Hematopoietic multipotent progenitor cell (in vitro differentiated cells): ENCODE measurements at places on chromosomes 2 and 18. TPM values are rescaled to one million over a fixed set of nuclear protein-coding genes. Genes with fewer than 3 reads are reported as not detected.

DNA sequence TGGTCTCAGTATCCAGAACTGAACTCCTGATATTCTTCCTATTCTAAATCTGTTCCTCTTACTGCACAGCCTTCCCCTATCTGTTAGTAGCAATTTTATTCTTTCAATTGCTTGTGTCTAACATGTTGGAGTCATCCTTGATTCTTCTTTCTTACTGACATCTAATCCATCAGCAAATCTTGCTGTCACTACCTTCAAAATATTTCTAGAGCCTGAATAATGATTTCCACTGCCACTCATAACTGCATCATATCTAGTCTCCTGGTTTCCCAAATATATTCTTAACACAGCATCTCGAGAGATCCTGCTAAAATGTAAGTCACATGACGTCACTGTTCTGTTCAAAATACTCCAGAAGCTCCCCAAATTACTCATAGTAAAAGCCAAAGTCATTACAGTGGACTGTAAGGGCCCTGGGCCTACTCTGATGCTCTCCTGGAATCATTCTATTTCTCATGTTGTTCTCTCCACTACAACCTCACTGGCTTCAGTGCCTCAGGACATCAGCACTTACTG lies 95.2 kb downstream of the THSD7B start:
- no peak for DNase-seq

CAPN14 gene
- 1.9 TPM for total RNA-seq

DNA sequence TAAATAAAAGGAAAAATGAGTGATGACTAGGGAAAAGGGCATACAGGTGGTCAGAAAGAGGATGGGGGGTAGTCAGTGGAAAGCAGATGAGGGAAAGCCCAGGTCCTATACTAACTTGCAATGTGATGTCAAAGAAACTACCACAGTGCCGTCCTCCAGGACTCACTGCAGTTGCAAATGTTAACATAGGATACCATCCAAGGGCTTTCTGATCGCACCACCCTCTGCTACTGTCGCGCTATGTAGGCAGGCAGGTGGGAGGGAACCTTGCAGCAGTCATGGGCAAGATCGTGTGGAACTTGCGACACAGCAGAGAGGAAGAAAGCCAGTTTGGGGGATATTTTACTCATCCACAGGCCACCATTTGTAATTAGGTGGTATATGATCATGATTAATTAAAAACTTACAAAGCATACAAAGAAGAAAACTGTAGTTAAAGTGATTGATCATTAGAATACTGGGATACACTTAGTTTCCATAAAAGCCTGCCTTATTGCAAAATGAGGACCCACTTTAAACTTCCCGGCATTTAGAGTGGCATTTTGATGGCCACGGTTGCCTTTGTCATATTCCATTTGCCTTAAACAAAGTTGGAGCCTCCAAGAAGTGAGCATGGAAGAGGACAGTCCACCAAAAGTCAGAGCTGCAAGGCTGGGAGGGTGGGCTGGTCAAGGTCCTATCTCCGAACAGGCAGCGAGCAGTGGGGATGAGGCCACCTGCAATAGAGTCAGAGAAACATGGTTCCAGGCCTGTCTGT lies 8.5 kb upstream of the ROCK2 start:
- no peak for DNase-seq

DNA sequence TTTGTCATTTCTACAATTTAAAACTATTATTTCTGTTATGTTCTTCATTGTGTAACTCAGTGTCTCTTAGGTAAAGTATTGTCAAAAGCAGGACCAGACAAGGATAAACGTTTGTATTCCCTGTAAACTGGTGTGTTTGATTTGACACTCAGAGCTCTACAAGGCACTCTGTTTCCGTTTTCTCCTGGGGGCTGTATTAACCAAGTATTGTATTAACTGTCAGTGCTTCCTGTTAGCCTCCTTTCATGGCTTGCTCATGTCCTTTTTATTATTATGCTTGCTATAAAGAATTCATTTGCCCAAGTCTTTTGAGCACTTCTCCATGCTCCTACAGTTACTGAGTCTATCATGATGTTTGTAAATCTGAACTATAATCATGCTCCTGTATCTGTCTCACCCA lies 323.7 kb downstream of the LPIN1 start:
- no peak for DNase-seq

- no peak for DNase-seq
Observed at GRCh38 chr2:137968477-137969417, 4.5 kb downstream of the HNMT start.

YIPF4 gene
- 7.8 TPM for total RNA-seq

DNA sequence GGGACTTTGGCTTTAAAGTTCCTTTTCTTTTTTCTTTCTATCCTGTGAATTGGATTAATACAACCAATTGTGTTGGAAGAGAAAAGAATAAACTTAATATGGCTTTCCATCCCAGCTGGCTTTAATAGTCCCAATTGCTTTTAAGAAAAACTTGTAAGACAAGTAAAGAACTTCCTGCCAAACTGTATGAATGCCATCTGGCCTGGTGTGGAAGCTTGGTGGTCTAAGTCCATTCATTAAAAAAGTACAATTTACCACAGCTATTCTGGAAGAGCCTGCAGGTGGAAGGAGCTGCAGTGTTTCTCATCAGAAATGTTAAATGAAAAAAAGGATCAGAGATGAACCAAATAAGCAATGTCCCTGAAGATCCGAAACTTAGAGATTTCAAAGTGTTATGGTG lies 103.9 kb downstream of the KLHL14 start:
- DNase-seq = no peak

DNA sequence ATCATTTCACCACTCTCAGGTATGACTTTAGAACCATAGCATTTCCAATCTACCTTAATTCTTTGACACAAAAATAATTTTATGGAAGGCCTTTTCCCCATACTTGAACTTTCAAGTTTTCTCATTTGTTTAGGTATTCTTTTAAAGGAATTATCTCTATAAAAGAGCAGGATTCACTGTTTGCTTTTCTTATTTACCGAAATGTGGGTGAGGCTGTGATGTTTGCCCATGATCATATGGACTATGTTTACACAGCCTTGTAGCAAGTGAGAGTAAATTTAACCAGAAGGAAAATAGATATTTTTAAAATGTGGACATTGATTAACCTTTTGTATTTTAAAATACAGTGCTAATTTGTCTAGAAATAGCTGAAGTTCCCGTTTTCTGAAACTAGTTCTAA lies 26.3 kb downstream of the CAB39 start:
- no peak for DNase-seq

GRCh38 chr2:241724975-241725870 lies 9.2 kb upstream of the D2HGDH start:
- no peak for DNase-seq

- DNase-seq = no peak
Observed at GRCh38 chr2:219650426-219651248, 23.2 kb downstream of the SLC4A3 start.

DNA sequence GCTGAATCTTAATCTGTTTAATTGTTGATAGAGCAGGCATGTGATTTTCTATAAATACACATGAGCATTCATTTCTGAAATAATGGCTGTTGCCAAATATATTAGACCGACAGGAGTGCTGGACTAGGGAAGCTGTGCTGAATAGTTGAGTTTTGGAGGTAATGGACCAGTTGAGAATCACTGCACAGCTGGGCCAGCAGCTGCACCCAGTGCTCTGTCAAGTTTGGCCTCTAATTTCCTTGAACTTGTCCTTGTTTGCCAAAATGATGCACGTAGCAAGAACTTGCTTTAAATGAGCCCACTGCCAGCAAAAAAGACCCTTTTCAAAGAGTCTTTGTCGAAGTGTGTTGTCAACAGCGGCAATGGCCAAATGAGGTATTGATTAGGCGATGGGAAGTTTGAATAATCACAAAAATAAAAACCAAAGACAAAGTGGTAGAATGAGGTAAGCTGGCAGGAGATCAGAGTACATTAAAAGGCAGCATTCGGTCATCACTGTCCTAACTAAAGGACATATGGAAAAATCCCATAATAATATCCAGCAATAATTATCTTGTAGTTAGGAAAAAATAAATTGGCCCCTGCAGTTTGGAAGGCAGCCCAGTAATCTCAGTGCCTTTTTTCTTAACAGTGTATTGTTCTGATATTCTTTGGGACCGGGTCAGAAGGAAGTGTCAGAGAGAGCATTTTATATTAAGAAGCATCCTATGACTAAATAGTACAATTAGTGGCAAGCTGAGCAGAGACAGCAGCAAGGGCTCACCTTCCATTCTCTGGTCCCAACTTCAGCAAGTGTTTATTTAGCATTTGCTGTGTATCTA lies 126.2 kb downstream of the RAPGEF4 start:
- no peak for DNase-seq

GRCh38 chr2:104577143-104577542 lies 276.8 kb upstream of the POU3F3 start:
- no peak for DNase-seq

DNA sequence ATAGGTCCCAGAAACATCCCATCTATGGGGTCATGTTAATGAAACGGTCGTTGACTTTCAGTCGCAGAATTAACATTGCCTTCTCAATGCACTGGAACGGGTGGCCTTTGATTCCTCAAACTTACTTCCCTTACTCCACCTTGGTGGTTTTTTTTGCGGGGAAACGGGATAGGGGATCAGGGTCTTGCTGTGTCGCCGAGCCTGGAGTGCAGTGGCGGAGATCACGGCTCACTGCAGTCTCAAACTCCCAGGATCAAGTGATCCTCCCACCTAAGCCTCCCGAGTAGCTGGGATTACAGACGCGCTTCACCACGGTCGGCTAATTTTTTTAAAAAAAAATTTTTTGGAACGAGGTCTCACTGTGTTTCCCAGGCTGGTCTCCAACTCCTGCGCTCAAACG lies 754 bp downstream of the ATG16L1 start:
- DNase-seq = no peak

DNA sequence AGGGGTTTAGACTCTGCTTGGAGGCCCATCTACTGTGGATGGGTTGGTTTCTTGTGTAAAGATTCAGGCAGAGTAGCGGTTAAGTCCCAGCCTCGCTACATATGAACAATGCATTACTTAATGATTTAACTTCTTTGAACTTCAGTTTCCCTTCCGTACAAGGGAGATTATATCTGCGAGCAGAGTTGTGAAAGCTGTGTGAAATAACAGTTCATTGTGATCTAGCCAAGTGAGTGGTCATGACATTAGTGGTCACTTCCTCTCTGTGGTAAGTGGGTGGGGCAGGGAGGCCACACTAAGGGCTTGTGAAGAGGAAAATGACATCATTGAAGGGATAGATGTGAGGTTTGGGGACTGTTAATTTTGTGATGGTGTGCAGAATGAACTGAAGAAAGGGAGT lies 14.1 kb upstream of the MEX3C start:
- DNase-seq = no peak

DNA sequence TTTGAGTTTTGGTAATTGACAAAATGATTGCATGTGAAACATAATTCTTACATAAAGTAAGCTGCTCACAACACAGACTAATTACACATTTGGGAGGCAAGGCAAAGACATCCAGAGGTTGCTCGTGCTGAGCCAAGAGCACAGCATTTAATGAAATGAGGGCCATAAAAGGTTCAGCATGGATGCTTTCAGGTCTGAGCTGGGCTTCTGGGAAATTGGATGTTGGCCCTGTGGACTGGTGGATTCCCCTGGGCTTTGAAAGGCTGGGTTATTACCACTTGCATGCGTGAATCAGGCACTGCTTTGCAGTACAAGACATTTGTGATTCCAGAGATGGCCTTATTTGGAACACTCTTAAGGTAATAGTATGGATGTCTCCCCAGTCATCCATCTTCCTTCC lies 533.5 kb upstream of the NRP2 start:
- no peak for DNase-seq

- DNase-seq = no peak
Observed at GRCh38 chr2:106362789-106363188, 105.4 kb downstream of the RGPD3 start.

- no peak for DNase-seq
Observed at GRCh38 chr2:28362991-28363521, 29.6 kb upstream of the FOSL2 start.

DNA sequence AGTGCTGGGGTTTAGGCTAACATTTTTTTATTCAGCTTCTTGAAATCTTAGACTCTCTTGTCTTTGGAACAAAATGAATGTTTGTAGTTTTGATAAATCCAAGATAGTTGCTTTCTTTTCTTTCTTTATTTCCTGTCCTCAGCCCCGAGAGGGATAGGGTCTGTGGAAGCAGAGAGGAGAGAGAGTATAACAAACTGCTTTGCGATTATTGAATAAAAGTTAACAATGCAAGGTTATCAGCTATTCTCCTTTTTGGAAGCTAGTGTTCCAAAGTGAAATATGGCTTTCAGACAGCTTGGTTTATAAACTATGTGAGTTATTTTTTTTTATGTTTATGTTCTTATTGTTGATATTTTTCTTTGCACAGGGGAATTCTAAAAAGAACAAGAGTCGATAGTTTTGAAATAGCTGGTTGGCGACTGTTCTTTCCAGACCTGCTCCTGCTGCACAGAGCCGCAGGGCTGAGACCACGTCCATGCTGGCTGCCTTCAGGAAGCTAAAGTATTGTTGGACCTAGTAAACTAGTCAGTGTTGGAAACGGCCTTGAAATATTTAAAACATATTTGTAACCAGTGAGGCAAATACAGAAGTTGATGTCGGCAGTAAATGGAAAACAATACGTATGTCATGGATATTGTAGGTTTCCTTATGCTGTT lies 15.5 kb upstream of the STON1 start:
- DNase-seq = no peak

PLEKHH2 gene
- under 0.01 TPM for total RNA-seq

DNA sequence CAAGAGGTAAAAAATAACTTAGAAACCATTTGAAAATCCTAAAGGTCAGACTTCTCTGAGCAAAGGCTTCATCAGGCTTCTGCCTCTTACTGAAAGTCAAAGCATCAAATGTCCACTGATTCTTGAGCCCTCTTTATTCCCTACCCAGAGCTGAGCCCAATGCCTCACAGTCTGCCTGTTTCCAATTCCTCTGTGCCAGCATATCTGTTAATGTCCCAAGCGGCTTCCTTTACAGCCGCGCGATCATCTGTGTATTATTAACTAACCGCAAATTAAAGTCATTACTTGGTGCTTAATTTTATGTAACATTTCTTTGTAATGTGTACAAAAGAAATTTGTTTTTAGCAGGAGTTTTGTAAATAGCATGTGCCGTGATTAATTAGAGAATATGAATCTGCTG lies 418.8 kb upstream of the HNRNPA3 start:
- no peak for DNase-seq

DNA sequence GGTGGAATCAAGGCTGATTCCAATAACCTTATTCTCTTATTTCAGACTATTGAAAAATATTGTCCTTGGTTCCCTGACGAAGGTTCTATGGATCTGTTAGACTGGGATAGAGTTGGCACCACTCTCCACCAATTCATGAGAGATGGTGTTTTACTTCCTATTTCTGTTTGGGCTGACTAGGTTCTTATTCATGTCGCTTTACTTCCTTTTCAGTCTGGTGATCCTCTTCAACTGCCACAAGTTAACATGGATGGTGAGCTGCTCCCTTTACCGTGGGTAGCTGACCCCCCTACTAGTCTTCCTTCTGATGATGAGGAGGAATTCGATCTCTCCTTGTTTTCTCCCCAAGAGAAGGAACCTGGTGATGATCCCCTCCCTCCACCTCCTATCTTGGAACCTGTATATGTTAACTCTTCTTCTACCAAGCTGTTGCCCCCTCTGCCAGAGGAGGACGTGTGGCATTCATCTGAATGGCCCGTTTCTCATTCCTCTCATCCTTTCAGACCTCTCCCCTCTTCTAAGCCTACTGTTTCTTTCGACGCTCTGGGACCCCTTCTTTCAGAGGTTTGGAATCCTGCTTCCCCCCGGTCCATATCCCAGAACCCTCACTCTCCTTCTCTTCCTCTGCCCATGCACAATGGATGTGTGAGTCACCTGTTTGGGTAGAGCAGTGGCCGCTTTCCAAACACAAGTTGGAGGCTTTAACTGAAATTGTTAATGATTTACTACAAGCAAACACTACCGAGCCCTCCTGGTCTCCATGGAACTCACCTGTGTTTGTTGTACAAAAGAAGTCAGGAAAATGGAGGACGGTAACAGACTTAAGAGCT lies 13.5 kb upstream of the CNOT11 start:
- DNase-seq = no peak

- no peak for DNase-seq
Observed at GRCh38 chr2:231803501-231804138, 17.4 kb downstream of the COPS7B start.
